Hepatic stellate cell (primary cell): ENCODE measurements at places on chromosomes 2 and 18.

DNA sequence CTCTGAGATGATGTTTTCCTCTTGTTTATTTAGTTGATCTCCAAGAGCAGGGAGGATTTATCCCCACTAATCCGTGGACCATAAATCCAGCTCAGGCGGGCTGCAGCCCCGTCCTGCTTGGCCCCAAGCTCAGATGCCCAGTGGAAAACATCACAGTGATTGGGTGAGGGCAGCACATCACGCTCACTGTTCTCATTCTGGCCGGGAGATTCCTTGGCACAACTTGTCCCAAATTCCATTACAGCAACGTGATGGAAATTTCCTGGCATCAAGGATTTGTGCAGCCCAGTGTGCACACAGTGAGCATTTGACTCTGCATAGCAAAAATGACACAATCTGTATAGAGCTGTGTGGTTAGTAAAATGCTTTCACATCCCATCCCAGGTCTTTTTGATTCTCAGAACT lies 96.8 kb downstream of the VAPA start:
- peak; percentile 70 for DNase-seq

- DNase-seq = no peak
These were observed 88.9 kb upstream of the CYP1B1 start for GRCh38 chr2:38164881-38165280.

DNA sequence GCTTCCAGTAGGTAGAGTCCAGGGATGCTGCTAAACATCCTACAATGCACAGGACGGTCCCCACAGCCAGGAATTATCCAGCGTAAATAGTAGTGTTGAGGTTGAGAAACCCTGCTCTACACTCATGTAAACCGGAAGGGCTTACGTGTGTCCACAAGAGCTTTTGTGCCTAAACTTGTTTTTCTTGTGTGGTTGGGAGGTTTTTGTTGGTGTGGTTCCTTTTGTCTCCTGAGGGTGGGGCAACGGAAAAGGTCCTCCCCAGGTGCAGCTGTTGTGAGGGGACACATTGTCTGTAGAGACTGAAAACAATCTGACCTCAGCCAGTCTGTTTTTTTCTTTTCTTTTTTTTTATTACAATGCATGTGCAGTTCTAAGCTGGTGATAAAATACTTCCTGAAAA lies 72.7 kb upstream of the MGAT5 start:
- DNase-seq = no peak

GRCh38 chr18:40911041-40911440 lies 1044.0 kb upstream of the PIK3C3 start:
- no peak for DNase-seq

DNA sequence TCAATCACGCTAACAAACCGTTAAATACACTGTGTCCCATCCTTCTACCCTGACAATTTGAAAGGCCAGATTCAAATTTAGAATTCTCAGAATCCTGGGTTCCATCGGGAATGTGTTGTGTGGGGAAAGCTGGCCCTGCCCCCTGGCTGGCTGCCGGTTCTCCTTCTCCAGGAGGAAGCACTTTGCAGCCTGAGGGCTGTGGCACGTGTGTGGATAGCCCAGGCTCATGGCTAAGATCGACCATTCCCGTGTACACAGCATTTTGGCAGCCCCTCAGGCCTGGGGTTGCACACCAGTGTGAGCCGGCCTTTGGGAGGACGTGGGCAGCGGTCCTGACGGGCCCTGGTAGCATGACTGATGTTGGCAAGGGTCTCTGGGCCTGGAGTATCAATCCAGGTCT lies 51.0 kb upstream of the ROCK2 start:
- DNase-seq = no peak

- no peak for DNase-seq
These were observed 426.2 kb upstream of the MEX3C start for GRCh38 chr18:51623653-51624052.

DNA sequence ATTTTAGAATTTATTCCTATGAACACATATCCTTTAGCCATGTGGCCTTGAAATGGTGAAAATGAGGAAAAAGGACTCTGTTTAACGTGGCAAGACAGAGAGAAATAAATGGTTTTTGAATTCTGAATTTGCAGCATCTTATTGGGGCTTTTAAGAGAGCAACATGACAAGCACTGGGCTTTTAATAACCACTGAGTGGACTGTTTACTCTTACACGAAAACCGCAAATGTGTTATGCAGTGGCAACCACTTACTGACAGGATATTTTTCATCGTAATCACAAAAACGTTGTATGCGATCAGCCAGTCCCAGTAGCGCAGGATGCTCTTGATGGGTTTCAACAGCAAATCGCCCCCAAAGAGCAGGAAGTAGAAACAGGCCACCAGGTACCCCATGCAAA lies 226.6 kb downstream of the NAPG start:
- DNase-seq = no peak
